Stimulated activated CD4-positive, alpha-beta T cell treated with anti-CD3 and anti-CD28 coated beads, Interleukin-1b, Interleukin-23, amount 100 ng/mL, for 1 hour (primary cell): ENCODE measurements at places on chromosomes 2 and 18.

- no peak for DNase-seq
Observed at GRCh38 chr2:45008296-45009129, 739 bp downstream of the SIX2 start.

GRCh38 chr2:44005846-44006245 is 10.1 kb upstream of the LRPPRC start:
- DNase-seq = no peak

GRCh38 chr18:13710414-13710831 is 15.9 kb downstream of the FAM210A start:
- DNase-seq = no peak

GRCh38 chr2:120399889-120400240 is 53.9 kb downstream of the INHBB start:
- DNase-seq = no peak

DNA sequence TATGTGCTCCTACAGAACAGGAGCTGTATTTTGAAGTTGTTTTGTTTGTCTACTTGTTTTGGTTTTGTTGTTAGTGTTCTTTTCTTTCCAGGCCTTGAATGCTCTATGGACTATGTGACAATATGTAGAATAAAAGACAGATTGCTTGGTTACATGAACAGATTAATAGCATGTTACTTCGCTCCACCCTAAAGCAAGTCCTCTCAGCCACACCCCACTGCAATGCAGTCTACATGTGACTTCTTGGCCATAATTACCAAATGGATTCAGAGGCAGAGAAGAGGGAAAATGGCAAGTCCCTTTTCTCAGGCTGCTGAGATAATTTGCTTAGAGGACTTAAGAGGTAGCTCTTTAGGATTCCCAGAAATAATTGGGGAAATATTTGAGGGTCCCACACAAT is 123.2 kb upstream of the CYP1B1 start:
- no peak for DNase-seq

GRCh38 chr2:160253440-160254188 is 53.5 kb upstream of the ITGB6 start:
- DNase-seq = no peak

GRCh38 chr2:232887171-232887850 is 17.2 kb downstream of the SNORC start:
- DNase-seq = no peak

DNA sequence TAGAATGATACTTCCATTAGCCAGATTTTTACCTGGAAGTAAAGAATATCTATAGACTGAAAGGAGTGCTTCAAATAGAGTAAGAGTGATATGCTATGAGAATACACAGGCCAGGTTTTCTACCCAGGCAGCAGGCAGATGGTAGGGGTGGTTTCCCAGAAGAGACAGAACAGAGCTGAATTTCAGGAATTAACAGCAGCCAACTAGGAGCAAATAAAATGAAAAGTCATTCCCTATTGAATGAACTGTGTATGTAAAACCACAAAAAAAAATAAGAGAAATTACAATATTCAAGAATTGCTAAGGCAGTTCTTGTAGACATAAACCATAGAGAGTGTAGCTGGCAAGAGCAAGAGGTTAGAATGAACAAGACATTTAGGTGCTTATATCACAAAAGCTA is 336.8 kb downstream of the KCNJ3 start:
- no peak for DNase-seq

- DNase-seq = no peak
Observed at GRCh38 chr18:10418836-10419235, 35.6 kb upstream of the APCDD1 start.

- no peak for DNase-seq
Observed at GRCh38 chr2:165815299-165816141, 21.5 kb upstream of the GALNT3 start.

- DNase-seq = no peak
Observed at GRCh38 chr2:133732982-133733900, 165.0 kb upstream of the NCKAP5 start.

DNA sequence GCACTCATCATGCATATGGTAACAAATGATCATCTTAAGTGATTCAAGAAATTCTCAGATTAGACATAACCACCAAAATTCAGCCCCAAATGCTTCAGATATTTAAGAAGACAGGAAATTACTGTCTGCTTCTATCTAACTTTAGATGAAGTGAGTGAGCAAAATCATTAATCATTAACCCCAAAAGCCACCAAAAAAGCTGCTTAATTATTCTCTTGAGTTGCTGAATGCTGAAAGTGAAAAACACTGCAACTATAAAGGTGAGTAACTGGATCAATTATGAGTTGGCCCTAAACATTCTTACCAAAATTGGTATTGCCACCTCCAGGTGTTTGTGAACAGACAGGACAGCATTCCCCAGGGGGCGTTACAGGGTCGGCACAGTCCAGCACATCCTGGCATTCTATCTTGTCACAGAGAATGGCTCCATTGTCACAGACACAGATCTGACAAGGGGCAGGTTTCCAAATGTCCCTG is 69.6 kb downstream of the COL5A2 start:
- DNase-seq = no peak
